ENCODE measurements at places on chromosomes 3 and 15. TPM values are rescaled to one million over a fixed set of nuclear protein-coding genes. Genes with fewer than 3 reads are reported as not detected.

The CFAP92 gene
- 1.6 TPM for total RNA-seq

The MNS1 gene
- total RNA-seq, result 1.2 TPM

The CHP1 gene
- 47.7 TPM for total RNA-seq

The MYO5C gene
- 1.6 TPM for total RNA-seq

DNA sequence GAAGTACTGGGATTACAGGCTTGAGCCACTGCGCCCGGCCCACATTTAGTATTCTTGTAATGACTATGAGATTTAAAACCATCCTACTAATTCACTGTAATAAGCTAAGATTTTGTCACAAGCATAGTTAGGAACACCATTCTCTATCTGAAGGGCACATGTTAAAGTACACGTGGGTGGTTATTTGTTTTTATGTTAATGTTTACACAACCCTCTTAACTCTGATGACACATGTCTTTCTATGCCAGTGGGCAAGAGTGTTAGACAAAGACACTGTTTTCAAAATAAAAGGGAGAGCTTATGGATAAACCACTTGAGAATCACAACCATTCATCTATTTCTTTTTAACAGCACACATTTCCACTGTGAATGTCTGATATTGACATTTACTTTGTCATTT is 537.6 kb upstream of the IL12A start:
- no peak for DNase-seq

GRCh38 chr15:38263996-38264395 is 11.4 kb downstream of the SPRED1 start:
- no peak for DNase-seq

DNA sequence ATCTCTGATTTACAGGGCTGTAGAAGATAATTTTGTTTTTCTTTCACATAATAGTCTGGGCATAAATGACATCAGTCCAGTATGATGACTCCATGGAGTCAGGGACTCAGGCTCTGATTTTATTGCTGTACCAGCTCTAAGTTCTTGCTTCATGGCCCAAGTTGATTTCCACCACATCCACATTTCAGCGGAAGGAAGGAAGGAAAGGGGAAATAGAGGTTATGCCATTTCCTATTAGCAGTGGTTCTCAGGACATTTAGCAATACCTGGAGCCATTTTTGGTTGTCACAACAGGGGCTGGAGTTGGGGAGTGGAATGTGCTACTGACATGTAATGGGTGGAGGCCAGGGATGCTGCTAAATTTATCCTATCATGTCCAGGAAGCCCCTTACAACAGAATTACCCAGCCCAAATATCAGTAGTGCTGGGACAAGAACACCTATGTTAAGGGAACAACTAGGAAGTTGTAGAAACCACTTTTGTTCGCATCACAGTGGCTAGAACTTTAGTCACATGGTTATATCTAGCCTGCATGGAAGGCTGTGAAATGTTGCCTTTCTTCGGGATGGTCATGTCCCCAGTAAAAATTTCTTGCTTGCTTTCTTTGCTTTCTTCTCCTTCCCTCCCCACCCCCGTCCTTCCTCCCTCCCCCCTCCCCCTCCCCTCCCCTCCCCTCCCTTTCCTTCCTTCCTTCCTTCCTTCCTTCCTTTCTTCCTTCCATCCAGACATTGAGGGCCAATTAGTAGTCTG is 42.1 kb downstream of the OXSR1 start:
- no peak for DNase-seq

- no peak for DNase-seq
Observed at GRCh38 chr3:78414261-78414660, 1353.5 kb downstream of the ROBO1 start.

DNA sequence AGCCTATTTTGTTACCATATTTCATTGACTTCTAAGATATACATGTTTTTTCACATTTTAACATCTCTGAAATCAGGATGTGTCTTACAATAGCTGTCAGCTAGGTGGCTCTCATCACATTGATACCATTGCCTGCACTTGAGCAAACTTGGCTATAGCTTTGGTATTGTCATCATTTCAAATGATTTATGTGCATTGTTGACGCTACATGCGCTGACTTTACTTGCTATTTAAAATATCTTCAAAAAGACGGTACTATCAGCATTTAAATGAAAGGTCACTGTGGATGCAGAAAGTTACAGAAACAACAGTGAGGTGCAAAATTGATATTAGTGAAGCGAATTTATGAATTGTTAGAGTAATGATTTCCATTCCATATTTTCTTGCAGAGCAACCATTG is 54.0 kb upstream of the ABHD2 start:
- no peak for DNase-seq

- no peak for DNase-seq
Observed at GRCh38 chr3:62676689-62677271, 198.4 kb downstream of the CADPS start.

DNA sequence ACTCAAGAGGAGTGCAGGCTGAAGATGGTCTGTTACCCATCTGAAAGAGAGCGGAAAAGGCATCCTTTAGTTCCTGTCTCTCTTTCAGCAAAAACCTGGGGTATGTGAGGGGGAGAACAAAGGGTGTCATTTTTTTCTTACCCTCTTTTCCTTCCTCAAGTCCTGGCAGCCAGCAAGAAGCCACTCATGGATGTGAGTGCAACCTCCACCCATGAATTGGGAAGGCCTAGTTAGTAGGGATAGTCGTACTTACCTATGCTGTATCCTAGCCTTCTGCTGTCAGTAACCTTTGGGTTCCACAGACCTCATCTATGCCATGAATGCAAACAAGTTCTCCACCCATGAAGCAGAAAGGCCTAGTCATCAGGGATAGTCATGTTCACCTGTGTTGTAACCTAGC is 472.8 kb downstream of the ZIC1 start:
- no peak for DNase-seq

DNA sequence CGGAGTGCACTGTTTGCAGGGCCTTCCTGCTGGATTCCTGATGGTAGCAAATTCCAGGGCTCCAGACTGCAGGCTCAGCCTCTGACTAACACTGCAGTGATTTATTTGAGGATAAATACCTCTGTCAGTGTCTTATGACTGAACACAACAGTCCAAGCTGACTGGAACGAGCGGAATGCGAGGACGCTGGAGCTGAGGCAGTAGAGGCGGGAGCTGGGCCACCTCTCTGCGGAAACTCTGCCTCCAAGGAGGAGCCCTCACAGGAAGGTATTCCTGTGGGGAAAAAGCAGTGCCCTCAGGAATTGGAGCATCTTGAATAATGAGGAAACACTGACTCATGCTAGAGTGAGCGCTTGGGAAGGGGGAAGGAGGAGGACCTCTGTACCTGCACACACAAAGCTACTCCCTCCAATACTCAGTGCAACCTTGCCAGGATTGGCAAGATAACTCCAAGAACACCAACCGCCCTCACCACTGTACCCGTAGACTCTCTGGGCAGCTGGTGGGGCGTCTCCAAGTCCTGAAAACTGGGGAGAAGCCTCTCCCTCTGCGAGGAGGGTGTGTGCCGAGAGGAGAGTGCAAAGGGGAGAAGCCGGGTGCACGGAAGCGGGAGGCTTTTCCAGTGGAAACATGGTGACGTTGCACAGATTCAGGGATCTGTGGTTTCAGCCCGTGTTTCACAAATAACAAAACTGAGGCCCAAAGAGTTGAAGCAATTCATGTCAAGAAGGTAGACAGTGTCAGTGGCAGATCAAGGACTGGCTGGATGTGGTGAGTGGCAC is 43.0 kb downstream of the VGLL4 start:
- DNase-seq, result no peak

DNA sequence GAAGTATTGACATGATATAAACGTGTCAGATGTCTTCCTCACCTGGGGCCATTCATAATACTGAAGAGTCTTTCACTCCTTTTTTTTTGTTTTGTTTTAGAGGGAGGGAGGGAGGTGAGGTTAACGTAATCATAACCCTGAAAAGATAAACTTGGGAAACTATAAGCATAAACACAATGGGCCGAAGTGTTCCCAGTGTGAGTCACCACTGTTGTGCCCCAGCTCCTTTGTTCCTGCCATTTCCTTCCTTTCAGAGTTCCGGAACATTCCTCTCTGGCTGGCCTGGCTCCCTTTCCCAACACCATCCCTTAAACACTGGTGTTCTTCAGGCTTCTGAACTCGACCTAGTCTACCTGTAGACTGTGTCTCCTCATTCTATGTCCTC is 18.6 kb downstream of the PLD1 start:
- no peak for DNase-seq

DNA sequence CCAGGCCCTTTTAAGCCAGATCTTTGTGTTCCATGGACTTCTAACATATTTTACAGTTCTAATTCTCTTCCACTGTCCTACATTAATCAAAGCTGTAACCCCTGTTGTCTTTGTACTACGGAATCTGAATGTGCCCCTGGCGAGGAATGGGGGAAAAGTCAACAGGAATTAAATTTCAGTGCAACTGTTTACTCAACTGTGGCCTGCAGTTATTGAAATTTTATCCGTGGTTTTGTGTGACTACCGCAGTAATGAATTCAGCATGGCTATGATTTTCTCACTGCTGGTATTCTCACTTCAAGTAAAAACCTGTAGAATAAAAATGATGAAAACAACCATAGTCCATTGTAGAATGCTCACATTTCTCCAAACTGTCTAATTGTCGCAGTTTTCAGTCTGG is 388.0 kb downstream of the FOXP1 start:
- no peak for DNase-seq

DNA sequence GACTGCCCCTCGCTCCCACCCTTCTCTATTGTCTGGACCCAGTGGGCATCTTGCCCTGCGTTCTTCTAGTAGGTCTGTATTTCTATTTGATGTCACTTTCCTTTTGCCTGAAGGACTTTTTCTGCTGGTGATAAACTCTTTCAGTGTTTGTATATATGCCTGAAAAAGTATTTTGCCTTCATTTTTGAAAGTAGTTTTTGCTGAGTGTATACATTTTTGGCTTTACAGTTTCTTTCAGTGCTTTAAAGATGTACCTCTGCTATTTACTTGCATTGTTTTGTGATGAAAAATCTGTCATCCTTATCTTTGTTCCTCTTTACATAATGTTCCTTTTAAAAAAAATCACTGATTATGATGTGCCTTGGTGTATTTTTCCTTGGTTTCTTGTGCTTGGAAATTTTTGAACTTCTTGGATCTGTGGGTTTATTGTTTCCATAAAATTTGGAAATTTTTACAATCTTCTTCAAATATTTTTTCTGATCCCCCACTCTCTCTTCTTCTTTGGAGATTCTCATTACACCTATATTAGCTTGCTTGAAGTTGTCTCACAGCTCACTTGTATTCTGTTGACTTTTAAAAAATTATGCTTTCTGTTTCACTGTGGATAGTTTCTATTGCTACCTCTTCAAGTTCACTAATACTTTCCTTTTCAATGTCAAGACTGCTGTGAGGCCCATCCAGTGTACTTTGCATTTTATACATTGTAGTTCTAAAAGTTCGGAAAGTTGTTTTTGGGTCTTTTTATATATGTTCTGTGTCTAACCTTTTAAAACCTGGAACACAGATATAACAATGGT is 67.8 kb downstream of the RGMA start:
- no peak for DNase-seq

DNA sequence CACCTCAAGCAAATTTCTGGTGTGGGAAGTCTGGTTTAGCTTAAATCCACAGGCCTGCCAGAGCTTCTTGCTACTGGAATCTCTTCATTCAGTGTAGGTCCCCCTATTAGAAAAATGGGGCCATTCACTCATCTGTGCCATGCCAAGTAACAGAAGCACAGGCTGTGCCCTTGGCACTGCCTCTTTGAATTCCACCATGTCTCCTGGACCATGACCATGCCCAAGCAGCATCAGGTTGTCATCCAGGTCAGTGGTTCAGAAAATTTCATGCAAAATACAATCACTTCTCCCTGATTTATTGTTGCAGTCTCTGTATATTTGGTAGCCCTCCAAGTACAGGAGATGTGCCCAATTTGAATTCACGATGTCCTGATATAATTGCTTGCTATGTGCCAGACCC is 602.1 kb upstream of the ZNF385D start:
- no peak for DNase-seq

- DNase-seq, result no peak
Observed at GRCh38 chr3:156579427-156579851, 24.5 kb upstream of the SSR3 start.

DNA sequence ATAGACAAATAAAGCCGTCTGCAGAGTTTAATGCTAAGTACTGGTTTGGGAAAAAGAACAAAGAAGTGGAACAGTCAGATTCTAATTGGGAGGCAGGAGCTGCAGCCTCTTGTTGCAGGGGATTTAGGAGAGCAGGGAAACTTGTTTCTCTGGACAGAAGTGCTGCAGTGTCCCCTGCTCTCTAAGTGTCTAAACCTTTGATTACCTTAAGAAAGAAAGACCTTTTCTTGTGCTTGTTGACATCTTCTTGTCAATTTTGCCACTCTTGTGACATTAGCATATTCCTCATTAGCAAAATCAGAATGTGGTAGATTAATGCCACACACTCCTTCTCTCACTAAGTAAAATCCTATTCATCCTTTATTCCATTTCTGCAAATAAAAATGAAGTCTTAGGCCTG is 38.8 kb downstream of the TRAT1 start:
- no peak for DNase-seq

GRCh38 chr3:114539525-114539924 is 245.7 kb downstream of the TIGIT start:
- no peak for DNase-seq

GRCh38 chr3:87426918-87427317 is 150.5 kb upstream of the POU1F1 start:
- DNase-seq, result no peak

DNA sequence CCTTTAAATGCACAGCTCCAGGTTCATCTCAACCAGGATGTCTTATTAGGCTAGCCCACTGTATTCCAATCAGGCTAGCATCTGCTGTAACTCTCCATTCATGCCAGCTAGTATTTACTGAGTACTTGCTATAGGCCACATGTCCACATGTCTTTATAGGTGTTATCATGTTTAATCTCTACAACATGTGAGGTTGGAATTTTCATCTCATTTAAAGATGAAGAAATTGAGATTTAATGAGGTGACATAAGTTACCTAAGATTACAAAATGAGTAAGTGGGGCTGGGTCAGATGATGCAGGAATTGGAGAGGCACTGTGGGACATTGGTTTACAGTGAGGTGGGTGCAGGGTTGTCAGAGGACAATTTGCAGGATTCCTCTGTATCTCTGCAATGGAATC is 2.9 kb downstream of the IFT122 start:
- DNase-seq, result no peak

- DNase-seq, result no peak
Observed at GRCh38 chr3:159855599-159856346, 132.9 kb upstream of the IL12A start.

Measured in frontal cortex (tissue), 4 donors.